Inflammatory macrophage treated with lipopolysaccharide for 4 hours (primary cell): ENCODE measurements at places on chromosomes 5 and 9.

- DNase-seq, result no peak
Observed at GRCh38 chr9:3224931-3225330, 300.9 kb downstream of the RFX3 start.

GRCh38 chr9:23477908-23478307 is 348.1 kb downstream of the ELAVL2 start:
- no peak for DNase-seq

DNA sequence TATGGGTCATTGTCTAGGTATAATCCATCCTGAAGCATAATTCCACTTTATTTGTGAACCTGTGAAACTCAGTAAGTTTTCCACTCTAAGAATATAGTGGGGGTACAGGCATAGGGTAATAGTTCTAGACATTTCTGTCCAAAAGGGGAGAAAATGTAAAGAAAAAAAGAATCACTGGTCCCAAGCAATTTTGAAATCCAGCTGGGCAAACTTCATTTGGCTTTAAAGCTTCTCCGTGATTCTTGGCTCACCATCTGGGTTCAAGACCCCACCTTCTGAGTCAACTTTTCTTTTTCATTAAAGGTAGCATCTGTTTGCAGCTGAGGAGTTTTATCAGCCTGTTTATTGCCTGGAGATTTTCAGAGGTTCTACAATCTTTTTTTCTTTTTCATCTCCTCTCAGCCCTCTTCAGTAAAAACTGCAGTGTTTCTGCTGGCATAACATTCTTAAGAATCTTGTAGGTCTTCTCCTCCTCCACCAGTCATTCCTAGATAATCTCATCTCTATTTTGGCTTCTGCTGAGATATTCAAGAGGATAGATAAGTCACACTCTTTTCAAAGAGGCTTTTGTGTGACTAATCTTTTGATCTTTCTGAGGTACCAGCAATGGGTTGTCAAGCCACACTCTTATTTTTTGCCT is 126.1 kb upstream of the PITX1 start:
- no peak for DNase-seq

GRCh38 chr9:70588381-70588780 is 173.9 kb upstream of the KLF9 start:
- no peak for DNase-seq

DNA sequence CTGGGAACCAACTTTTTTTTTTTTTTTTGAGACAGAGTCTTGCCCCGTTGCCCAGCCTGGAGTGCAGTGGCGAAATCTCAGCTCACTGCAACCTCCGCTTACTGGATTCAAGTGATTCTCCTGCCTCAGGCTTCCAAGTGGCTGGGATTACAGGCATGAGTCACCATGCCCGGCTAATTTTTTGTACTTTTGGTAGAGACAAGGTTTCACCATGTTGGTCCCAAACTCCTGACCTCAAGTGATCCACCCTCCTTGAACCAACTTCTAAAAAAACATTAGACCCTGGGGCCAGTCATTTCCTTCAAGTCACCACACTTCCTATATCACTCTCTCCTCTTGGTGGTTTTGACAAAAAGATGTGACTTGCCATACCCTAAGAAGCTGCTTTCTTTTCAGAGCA is 10.9 kb upstream of the SHROOM1 start:
- peak; percentile 44 for DNase-seq

DNA sequence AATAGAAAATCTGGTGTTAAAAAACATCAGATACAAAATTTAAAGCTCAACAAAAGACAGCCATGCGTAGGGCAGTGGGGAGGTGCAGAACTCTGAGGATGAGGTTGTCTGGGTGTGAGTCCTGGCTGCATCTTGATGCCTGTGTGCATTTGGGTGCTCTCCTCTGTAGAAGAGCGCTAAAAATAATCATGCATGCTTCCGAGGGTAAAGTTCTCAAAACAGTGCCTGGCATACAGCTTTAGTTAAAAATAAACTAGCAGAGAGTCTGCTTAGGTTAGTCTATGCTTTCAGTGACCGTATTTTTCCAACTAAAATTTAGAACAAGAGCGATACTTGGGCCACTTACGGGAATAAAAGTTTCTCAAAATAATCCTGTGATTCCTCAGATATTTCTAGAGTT is 55.5 kb upstream of the SPATA31C2 start:
- DNase-seq, result no peak
